ENCODE measurements at places on chromosomes 11 and 22.
A peak's percentile ranks its signal among the peaks of the same experiment; 100 is the strongest.

DNA sequence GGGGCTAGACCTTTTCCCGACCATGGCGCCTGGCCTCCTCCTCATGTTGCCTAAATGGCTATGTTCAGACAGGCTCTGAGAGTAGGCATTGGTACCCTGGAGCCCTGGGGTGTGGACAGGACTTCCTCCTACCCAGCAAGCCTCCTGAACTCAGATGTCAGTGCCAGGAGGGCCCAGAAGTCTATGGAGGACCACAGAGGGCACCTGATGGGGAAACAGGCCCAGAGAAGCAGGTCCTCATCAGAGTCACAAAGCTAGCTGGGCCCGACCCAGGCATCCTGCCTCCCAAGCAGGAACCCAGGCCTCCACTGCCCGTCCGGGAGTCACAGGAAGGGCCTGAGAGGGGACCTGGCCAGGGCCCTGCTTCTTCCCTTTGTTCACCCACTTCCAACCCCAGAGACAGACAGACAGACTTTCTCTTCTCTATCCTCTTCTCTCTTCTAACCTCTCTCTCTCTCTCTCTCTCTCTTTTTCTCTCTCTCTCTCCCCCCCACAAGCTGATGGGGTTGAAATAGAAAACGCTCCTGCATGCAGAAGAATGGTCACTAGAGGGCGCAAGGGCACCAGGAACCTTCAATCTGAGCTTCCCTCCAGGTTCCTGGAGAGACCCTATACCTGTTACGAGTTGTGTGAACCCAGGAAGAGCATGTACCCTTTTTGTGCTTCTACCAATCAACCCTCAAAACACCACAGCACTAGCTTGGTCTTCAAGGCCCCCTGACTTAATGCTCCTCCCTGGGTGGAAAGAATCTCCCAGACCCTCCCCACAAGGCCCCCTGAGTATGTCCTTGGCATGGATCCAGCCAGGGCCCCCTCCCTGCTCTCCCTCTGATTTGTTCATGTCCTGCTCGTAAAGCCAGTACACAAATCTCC lies 27.1 kb downstream of the ARAP1 start:
- DNase-seq, result no peak

- no peak for DNase-seq
Measured at GRCh38 chr11:124748481-124749343, 3.3 kb downstream of the VSIG2 start.

GRCh38 chr11:57424792-57425564 lies 1.9 kb downstream of the SLC43A3 start:
- DNase-seq, result peak; percentile 64

- DNase-seq, result no peak
Measured at GRCh38 chr11:13135385-13136271, 126.5 kb downstream of the RASSF10 start.

GRCh38 chr11:7846003-7846402 lies 49.3 kb upstream of the OR5P2 start:
- DNase-seq, result no peak
